Endothelial cell (in vitro differentiated cells): ENCODE measurements at places on chromosomes 2 and 18. TPM values are rescaled to one million over a fixed set of nuclear protein-coding genes. Genes with fewer than 3 reads are reported as not detected.

The STK11IP gene
- total RNA-seq = 23.8 TPM

The MBP gene
- 9.7 TPM for total RNA-seq

The CD226 gene
- 0.80 TPM for total RNA-seq

DNA sequence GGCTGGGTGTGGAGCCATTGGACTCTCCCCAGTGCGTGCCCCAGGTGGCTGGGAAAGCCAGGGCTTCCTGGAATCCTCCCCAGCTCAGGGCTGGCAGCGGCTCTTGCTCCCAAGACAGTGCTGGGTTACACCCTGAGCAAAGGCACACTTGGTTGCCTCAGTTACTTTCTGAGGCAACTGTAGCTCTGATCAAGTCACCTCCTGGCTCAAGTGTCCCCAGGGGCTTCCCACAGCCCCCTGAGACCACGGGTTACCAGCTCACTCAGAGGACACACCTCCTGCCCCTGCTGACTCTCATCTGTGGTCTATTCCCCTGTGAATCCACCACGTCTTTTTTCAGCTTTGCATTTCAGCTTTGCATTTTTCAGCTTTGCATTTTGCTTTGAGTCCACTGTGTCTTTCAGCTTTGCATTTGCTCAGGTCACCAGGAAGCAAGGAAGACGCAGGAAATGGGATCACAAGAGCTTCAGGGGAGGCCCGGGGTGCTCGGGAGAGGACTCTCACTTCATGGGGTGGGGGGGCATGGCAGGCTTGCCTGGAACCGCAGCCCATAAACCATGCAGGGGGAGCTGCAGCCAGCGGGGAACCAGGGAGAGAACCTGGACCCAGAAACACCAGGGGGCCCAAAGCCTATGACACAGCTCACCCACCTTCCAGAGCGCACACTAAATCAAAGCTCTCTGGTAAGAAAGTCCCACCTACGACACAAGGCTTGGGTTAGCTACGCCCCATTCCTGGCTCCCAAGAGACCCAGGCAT is 138.0 kb upstream of the ASB18 start:
- DNase-seq = no peak

GRCh38 chr2:164458792-164459191 is 162.5 kb downstream of the GRB14 start:
- no peak for DNase-seq

- no peak for DNase-seq
Measured at GRCh38 chr2:62998949-62999348, 51.7 kb upstream of the OTX1 start.

DNA sequence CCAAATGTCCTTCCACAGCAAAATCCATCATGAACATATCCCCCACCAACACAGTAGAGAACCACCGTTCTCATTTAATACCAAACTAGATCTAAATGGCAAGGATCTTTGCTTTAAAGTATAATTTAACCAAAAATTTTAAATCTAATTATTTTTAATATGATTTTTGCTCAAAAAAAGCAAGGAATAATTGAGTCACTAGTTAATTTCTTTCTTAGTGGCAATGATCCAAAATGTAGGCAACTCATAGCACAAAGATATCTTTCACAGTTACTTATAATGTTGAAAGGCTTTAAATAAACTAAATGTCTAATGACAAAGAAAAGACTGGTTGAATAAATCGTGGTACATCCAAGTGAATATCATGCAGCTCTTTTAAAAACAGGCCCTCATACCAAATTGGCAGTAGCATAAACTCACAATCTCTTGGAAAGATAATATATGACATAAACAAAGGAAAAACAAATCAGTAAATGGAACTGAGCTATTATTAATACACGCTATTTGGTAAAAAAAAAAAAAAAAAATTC is 20.3 kb downstream of the PTPN2 start:
- DNase-seq = no peak

DNA sequence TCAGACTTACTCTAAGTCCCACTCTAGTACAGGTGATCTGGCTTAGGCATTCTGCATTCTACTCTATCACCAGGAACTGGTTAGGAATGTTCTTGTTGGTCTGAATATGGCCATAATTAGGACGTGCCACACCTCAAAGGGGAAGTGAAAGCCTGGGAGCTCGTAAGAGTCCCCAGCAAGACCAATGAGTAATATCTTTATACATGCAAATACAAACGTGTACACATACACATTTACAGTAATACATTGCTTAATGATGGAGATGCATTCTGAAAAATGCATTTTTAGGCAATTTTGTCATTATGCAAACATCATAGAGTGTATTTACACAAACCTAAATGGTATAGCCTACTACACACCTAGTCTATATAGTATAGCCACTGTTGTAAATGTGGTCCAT is 19.5 kb upstream of the ERCC3 start:
- no peak for DNase-seq

GRCh38 chr2:43174368-43174916 is 52.0 kb downstream of the ZFP36L2 start:
- DNase-seq = no peak

DNA sequence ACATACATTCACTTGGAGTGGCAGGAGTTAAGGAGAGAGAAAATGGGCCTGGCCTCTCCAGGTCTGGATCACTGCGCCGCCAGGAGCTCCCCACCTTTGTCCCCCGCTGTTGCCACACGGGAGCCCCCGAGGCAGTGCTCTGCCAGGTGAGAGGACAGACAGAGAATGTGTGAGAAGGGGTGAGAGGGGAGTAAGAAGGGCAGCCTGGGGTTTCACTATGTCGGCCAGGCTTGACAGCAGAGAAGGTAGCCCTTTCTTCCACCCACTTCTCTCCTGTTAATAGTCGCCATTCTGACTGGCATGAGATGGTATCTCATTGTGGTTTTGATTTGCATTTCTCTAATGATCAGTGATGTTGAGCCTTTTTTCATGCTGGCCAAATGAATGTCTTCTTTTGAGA is 26.2 kb upstream of the ARHGEF4 start:
- DNase-seq = no peak

DNA sequence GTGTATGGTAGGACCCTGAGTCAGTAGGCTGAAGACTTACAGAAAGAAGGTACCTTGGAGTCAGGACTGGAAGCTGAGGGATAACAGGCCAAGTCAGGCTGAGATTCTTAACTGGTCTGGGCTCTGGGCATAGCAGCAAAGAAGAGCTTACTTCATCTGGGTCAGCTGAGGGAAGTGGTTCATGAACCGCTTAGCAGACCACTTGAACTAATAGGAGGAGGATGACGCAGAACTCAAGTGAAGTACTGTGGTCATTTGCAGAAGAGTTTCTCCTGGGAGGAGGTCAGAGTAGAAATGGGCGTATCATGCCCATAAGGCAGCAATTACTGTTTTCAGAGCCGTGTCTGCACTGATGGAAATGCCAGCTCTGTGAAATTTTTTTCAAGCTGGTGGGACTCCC is 164.5 kb downstream of the LCLAT1 start:
- DNase-seq = no peak

GRCh38 chr2:238905644-238906043 is 57.8 kb downstream of the TWIST2 start:
- DNase-seq = no peak
